ENCODE measurements at places on chromosomes 7 and 10. TPM values are rescaled to one million over a fixed set of nuclear protein-coding genes. Genes with fewer than 3 reads are reported as not detected.

DNA sequence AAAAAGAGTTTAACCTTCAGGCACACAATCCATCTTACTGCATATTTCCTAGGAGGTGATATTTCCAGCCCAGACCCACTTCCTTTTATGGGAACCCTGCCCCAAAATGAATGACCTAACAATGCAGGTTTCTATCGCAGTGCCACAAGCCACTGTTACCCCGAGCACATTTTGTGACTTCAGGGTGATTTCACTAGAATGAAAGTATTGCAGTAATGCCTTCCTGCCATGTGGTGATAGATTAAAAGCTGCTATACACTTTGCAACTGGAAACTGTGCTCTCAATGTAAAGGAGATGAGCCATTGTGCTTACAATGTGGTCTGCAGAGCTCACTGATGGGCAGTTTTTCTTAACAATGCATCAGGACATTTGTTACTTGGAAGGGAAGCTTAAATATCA, 90.5 kb upstream of the RSU1 start:
- DNase-seq, result no peak

GRCh38 chr10:17633353-17633752, 10.6 kb upstream of the STAM start:
- DNase-seq, result no peak

DNA sequence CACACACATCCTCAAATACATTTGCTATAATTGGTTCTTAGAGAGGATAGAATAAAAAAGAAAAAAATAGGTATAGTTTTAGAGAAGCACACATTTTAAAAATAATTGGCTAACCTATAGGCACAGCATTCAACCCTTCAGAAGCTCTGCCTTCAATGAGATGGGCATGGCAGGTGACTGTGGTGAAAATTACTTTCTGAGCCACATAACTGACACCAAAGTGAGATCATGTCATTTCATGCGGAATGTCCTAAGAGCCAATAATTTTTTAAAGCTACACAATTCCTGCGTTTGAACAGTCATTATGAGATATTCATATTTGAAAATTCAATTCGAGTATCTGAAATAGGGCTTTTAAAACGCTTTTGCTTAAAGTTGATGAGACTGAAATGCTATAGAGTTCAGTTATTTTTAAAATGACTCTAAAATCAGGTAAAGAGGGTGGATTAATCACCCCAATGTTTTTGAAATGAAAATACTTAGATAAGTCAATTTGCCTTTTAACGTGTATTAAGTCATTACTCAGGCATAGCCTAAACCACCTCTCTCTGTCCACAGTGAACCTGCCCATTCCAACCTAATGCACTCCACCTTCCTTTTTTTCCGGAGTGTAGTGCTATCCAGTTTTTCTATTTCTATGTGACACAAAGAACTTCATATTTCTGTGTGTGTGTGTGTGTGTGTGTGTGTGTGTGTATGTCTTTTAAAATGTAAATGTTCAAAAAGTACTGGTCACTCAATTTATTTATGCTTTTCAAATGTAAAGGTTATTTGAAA, 6.1 kb downstream of the RELN start:
- DNase-seq, result no peak

DNA sequence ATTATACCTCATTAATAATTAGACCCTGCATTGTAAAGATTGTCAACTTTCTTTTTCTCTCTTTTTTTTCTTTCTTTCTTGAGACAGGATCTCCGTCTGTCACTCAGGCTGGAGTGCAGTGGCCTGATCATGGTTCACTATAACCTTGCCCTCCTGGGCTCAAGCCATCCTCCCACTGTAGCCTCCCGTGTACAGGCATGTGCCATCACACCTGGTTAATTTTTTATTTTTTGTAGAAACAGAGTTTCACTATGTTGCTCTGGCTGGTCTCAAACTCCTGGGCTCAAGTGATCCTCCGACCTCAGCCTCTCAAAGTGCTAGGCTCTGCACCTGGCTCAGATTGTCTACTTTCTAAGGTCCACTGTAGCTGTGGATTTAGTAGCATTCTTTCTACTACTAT, 50.7 kb downstream of the MDFIC start:
- DNase-seq, result no peak

DNA sequence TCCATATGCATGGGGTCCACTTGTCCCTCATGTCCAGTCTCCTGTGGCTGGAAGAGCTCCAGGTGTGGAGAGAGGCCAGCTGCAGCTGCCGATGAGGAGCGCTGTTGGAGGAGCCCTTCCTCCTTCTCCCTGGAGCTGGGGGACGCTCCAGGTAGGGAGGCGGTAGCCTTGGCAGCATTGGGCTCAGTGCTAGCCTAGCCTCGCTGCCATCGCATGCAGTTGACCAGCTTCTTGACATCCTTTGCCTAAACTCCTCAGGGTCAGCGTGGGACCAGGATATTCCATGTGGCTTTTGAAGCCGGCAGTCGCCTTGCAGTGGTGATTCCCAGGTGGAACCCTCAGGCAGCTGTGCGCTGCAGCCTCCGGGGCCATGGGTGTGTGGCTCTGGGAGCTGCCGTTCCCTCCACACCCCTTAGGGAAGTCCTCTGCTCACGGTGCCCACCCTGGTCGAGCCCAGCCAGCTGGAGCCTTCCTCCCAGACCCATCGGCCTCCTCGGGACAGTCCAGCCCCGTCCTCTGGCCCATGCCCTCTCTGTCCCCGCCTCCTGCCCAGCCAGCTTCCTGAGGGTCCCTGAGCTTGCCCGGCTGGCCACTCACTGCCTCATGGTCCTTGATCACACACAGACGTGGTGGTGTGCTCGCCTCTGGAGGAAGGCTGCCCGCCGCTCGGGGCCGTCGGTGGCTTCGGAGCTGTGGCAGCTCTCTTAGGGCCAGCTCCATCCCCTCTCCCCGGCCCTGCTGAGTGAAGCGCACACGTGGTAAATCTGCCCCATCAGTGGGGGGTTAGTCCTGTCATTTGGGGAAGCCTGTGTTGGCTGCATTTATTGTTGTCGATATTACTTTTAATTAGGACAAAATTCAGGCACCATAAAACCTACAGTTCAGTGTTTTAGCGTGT, 21.2 kb downstream of the INPP5A start:
- DNase-seq, result no peak

GRCh38 chr7:75813781-75814236, at the start of gene CCL24:
TSS of gene CCL24 (minus strand) at chr7:75813806. CDS start at chr7:75813715, 91 bp downstream.
- DNase-seq, result no peak

GRCh38 chr7:63925626-63926460, 72.8 kb upstream of the ZNF722 start:
- DNase-seq, result peak; percentile 96

GRCh38 chr7:116842371-116842770, 20.0 kb upstream of the CAPZA2 start:
- DNase-seq, result no peak

- DNase-seq, result no peak
Observed at GRCh38 chr10:77139252-77140160, 498.1 kb downstream of the KCNMA1 start.

- no peak for DNase-seq
Observed at GRCh38 chr7:108244110-108244509, 113.9 kb upstream of the LAMB4 start.

The KCNIP2 gene
- 0.32 TPM for total RNA-seq

DNA sequence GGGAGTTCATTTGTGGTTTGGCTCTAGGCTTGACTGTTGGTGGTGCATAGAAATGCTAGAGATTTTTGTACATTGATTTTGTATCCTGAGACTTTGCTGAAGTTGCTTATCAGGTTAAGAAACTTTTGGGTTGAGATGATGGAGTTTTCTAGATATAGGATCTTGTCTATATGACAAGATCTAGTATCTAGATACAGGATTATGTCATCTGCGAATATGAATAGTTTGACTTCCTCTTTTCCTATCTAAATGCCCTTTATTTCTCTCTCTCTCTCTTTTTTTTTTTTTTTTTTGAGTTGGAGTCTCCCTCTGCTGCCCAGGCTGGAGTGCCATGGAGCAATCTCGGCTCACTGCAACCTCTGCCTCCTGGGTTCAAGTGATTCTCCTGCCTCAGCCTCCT, 62.9 kb downstream of the MGAM2 start:
- no peak for DNase-seq

DNA sequence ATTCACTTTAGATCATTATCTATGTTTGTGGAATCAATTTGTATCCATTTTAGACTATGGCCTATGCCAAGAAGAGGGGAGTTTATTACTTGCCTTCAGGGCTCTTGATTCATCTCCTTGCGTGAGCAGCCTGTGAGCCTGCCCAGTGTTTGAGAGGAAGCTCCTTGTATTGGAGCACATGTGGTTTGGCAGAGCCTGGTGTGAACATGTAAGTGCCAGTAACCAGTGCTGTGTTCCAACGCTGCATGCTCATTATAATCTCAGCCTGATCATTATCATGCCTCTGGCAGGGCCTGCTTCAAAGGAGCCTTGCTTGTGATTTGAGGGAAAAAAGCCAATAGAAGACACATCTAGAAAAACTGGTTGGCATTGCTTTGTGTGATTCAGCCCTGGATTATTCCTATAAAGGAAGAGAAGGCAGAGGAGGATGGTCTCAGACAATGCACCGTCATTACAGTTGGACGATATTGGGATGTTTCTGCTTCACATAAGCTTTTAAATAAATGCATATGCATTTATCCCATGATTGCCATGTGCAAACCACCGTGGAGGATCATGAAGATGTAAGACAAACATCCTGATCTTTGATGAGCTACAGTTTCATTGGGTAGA, 203.4 kb upstream of the AHR start:
- no peak for DNase-seq

- no peak for DNase-seq
Observed at GRCh38 chr7:50530766-50531165, 34.4 kb downstream of the DDC start.

- no peak for DNase-seq
Observed at GRCh38 chr10:13613519-13613918, 26.8 kb downstream of the PRPF18 start.

DNA sequence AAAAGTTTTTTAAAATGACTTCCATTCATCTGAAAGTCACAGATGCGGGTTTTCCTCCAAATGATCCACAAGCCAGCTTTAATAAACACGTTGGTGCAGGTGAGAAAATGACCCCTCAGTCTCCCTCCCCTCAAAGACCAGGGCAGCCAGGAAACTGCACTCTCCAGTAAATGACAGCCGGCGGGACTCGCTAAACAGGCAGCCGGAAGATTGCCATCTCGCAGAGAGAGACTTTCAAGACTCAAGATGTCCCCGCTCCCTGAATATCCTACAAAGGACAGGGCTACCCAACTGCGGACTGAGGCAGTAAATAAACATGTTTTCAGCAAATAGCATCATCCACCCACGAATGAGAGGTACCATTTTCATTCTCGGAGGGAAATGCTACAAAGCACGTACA, 116.8 kb downstream of the DIP2C start:
- DNase-seq, result no peak

The DRGX gene
- total RNA-seq, result not detected

The LIPJ gene
- not detected for total RNA-seq

DNA sequence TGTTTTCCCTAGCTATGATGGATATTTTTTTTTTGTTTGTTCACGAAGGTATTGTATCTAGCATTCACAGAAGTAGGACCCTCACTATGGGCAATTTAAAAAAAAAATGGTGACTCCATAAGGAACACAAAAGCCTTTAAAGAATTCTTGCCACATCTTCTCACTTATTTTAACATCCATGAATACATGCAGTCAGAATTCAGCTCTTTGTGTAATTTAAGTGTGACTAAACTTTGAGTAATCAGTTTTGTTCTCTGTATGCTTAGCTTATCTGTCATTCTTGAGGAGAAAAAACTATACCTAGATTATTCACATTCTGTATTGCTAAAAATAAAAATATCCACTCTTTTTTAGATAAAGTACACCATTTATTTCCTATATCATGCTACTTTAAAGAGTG, 313.2 kb upstream of the KCND2 start:
- DNase-seq, result no peak

DNA sequence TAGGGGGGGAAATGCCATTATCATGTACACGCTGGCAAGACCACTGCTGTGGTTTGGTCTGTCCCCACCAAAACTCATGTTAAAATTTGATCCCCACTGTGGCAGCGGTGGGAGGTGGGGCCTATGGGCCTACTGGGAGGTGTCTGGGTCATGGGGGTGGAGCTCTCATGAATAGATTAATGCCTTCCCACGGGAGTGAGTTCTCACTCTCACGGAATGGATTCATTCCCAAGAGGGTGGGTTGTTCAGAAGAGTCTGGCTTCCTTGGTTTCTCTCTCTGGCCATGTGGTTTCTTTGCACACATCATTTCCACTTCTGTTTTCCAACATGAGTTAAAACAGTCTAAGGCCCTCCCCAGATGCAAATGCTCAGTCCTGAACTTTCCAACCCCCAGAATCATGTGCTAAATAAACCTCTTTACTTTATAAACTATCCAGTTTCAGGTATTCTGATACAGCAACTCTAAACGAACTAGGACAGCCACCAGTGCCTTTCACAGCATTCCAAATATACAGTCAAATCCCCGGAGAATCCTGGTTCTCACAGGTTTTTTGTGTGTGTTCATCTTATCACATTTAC, 44.3 kb downstream of the SMURF1 start:
- no peak for DNase-seq

DNA sequence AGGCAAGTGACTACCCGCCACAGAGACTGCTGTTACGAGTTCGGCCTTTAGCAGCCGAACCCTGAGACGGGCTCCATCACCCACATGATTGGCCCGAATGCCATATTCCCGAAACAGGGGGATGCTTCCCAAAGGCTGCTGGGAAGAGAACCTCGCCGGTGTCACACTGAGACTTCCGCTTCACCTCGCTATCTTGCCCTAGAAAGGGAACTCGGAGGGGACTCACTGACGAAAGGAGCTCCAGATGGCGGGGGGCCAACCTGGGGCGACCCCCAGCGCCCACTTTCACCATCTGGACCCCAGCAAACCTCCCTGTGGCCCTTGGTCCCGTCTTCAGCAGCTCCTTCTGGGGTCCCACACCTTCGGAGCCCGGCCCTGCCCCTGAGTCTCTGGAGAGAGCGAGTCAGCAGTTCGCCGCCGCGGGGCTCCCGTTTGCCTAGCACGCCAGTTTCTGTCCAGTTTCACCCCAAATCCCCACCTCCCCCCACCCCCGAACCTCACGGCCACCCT, 529 bp downstream of the HPS1 start:
- DNase-seq, result peak; percentile 92

The SPDYE18 gene
- 2.8 TPM for total RNA-seq

DNA sequence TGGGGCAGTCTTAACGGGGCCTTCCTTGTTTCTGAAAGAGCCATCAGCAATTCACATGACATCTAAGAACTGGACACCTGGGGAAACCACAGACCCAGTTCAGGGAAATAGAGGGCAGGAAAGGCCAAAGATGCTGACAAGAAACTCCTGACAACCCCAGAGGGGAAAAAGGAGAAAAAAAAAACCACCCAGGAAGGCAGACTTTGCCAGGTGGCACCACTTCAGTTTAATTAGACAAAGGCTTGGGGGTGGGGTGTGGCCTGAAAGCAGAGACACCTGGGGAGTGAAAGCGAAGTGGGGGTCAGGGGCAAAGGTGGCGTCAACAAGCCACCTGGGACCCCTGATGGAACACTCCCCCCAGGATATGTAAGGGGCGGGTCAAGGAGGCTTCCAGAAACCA, 53.6 kb downstream of the RAB11FIP2 start:
- no peak for DNase-seq

- DNase-seq, result no peak
Observed at GRCh38 chr10:69655868-69656555, 26.0 kb downstream of the FAM241B start.

The TRPV5 gene
- total RNA-seq, result not detected

GRCh38 chr7:117243390-117243789, 79.5 kb downstream of the WNT2 start:
- peak; percentile 24 for DNase-seq

GRCh38 chr7:37234928-37235327, 213.7 kb downstream of the ELMO1 start:
- DNase-seq, result no peak

- DNase-seq, result no peak
Observed at GRCh38 chr10:84539216-84539615, 210.8 kb downstream of the CCSER2 start.

GRCh38 chr7:5681979-5682546, 99.4 kb downstream of the RNF216 start:
- DNase-seq, result no peak

Measured in esophagus muscularis mucosa (tissue), 4 donors.